Stimulated activated CD4-positive, alpha-beta T cell treated with anti-CD3 and anti-CD28 coated beads, Interleukin-15, amount 100 ng/mL, for 48 hours (primary cell): ENCODE measurements at places on chromosomes 16 and 17.
A peak's percentile ranks its signal among the peaks of the same experiment; 100 is the strongest.

DNA sequence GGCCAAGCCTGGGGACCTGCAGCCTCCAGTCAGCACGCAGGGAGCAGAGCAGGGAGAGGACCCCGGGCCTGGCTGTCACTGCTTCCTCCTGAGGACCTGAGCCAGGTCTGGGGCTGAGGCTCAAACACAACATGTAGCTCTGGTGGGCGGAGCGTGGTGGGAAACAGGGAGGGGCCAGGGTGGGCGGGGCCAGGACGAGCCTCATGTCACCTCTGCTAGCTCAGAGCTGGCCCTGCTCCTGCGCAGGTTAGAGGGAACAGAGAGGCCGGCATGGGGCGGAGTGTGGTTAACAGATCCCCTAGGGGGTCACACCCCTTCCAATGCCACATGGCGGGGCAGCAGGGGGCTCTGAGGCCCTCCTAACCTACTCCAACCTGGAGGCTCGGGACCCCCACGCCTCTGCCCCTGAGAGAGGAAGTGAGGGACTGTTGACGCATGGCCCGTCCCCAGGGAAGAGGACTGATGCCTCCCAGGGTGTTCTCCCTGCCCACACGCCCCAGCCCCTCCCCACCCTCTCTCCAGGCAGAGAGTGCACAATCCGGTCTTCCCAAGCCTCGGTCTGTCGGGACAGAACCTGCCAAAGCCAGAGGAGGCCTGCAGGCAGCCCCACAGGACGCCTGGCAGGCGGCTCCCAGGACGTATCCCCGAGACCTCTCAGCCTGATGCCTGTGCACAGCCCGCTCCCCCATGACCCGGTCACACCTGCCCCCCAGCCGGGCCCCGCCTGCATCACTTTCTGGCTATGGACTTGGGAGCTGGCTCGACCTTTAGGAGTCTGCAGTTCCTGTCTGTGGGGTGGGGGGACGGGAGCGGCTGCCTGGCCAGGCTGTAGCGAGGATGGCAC, 15.2 kb downstream of the PIEZO1 start:
- no peak for DNase-seq

DNA sequence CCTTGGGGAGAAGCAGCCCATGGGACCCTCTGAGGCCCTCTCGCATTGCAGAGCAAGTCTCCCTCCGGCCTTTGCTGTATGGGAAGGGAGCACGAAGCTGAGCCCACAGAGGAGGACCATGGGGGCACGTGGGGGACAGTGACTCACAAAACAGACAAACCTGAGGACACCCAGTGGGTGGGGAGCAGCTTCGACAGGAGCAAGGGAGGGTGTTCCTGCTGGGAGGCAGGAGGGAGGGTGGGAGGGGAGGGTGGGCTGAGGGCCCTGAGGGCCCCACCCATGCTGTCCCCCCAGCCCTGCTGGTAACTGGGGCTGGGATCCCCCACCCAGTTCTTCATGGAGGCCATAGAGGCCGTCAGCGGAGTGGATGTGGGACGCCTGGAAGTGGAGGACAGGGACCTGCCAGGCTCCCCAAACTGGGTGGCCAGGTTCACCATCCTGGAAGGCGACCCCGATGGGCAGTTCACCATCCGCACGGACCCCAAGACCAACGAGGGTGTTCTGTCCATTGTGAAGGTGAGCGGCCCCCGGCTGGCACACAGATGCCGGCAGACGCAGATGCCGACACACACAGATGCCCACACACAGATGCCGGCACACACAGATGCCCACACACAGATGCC, 12.5 kb downstream of the SLC22A31 start:
- DNase-seq: no peak

DNA sequence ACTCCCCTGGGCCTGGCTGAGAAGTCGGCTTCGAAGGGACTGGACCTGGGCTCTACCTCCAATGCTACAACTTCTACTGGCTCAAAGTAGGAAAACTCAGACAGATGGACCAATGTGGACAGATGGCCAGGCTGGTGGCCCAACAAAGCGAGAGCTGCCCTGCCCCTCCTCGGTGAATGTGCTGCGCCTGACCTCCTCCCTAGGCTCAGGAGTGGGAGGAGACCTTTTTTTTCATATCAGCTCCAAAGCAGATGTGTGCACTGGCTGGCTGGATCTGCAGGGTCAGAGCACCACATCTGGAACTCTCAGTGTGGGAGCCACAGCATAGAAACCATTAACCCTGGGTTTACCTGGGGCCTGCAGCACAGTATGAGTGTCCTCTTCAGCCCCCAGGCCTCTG, 20.8 kb downstream of the ATP6V0D1 start:
- no peak for DNase-seq

DNA sequence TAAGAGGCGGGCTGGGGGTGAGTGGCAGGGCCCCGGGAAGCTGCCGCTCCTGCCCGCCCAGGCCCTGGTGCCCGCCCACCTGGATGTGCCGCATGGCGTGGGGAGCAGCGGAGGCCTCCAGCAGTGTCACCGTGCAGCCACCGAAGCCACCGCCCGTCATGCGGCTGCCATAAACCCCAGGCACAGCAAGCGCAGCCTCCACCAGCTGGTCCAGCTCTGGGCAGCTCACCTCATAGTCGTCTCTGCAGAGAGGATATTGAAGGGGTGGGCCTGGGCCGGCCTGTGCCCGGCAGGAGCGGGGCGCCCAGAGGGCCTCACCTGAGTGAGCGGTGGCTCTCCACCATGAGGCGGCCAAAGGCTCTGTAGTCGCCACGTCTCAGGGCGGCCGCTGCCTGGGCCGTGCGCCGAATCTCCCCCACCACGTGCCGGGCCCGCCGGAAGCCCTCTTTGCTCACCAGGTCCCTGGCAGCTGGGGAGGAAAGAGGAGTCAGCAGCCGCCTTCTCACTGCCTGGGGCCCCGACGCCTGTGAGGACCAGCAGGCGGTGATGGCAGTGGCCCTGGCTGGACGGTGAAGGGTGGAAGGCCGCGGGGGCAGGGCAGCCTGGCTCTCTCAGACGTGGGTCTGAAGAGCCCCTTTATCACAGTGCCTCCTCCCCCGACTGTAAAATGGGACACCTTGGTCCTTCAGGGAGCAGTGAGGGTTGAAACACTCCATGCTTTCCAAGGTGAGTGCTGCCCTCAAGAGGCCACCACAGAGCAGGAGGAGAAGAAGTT, 6.7 kb downstream of the GALK1 start:
- DNase-seq: no peak

DNA sequence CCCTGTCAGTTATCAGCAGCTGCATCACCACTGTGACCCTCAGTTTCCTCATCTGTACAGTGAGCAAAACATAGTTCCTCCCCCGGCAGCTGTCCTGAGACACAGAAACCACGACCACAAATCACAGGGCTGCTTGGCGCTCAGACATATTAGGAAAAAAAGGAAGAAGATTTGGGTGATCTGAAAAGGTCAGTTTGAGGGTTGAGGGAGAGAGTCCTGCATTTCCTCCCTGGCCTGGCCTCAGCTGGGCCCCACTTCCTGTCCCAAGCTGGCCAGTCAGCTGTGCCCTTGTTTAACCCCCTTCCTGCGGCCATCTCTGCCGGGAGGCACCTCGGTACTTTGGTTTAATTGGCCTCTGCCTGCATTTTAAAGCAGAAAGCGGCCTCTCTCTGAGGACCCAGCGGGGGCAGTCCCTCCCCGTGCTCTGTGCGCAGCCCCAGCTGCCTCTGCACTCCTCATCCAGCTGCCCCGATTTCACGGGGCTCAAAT, 24.0 kb upstream of the CIBAR2 start:
- DNase-seq: no peak

- no peak for DNase-seq
Measured at GRCh38 chr16:48378836-48379235, 6.4 kb downstream of the SIAH1 start.

- no peak for DNase-seq
Measured at GRCh38 chr16:55529018-55529417, 20.1 kb downstream of the LPCAT2 start.

DNA sequence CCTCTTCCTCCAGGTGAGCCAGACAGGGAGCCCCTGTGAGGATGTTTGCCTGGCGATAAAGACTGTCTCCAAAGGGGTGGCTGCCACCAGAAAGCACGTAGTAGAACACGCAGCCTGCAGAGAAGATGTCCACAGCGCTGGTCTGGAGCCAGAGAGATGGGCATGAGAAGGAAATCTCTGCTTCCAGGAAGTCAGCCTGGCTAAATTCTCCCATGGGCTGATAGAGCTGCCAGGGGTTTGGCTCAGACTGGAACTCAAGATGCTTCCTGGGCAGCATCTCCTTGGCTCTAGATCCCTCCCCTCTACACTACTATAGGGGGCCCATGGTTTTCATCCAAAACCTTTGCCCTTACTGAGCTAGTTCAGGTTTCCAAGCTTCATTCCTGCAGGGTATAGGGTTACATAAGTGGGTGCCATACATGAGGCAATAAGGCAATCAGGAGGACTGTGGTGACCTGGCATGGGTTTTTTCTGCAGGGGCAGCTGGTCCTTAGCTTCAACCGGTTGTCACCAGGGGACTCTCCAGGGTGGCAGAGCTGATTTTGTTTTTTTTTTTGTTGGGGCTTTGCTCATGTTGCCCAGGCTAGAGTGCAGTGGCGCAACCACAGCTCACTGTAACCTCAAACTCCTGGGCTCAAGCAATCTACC, 13.6 kb downstream of the PLK1 start:
- no peak for DNase-seq

DNA sequence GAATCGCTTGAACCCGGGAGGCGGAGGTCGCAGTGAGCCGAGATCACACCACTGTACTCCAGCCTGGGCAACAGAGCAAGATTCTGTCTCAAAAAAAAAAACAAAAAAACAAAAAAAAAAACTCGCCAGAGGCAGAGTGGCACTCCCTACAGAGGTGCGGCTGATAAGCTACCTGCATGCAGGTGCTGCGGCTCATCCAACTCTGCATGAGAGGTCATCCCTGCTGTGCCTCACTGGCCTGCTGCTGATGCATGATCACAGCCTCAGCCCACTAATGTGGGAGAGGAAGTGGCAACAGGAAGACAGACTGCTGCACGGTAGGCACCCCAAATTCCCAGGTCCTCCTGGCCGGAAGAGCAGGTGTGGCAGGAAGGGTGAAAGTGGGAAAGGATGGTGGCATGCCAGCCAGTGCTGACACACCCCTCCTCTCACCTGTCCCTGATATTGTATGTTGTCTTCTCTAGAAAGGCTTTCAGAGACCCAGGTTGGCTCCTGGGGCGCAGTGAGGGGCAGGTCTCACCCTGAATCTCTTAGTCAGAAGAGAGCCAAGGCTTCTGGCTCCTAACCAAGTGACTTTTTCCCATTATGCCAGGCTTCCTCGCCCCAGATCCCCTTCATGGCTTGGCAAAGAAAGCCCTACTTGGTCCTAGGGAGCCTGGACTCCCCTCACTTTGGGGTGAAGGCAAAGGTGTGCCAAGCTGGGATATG, 11.8 kb downstream of the NXPH3 start:
- no peak for DNase-seq

GRCh38 chr17:29504711-29505110, 62.1 kb downstream of the ABHD15 start:
- no peak for DNase-seq

GRCh38 chr16:76531236-76531635, 254.0 kb downstream of the CNTNAP4 start:
- no peak for DNase-seq

DNA sequence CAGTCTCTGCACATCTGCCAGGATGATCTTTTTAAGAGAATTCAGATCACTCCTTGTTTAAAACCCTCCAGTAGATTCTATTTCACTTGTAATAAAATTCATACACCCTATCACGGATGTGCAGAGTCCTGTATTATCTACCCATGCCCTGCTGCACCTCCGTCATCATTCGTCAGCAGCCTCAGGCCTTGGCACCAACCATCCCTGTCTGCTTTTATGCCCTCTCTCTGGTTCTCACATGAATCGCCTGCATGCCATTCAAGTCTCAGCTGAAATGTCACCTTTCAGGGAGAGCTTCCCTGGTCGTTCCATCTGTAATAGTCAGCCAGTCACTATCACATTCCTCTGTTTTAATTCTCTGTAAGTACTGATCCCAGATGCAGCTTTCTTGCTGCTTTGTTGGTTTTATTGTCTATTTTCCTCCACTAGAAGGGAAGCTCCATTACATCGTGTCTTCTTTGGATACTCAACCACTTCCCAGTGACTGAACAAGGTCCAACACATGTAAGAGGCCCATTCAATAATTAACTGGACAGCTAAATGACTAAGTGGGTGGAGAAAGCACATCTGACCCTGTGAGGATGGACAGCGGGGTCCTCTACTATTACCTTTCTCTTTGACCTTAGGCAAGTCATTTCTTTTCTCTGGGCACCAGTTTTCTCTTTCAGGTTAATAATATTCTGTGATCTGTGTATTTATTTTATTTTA, 81.2 kb upstream of the GOT2 start:
- no peak for DNase-seq

GRCh38 chr17:82627405-82627804, 20.8 kb downstream of the WDR45B start:
- DNase-seq: no peak

- no peak for DNase-seq
Measured at GRCh38 chr16:86865851-86866662, 287.7 kb downstream of the FOXL1 start.

DNA sequence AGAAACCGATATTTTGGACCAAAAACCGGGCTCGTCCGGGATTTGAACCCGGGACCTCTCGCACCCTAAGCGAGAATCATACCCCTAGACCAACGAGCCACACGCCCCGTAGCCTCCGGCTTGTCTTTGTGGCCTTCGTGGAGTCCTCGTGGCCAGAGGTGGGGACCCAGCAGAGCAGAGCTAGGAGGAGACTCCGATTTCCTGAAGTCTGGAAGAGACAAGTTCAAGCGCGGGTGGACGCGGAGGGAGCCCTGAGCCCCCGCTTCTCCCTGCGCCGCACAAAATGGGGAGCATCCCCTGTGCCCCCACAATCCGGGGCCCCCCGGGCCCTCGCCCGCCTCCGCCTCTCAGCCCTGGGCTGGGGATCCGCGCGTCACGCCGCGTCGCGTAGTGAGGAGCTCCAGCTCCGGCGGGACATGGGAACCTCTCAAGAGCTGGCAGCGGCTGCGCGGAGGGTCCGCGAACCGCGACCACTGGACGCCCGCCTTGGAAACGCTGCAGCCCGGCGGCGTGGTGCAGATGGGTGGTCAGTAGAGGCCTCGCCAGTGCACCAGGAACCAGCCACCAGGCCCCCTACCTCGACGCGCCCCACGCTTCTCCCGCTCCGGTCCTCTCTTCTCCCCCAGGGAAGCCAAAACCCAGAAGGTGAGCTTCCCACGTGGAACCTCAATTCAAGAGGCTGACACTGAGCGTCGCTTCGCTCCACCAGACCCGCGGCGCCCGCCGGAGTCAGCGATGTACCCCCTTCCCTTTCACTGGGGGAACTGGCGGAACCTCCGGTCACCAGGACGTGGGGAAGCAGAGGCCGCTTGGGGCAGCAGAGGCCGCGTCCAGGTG, 5.2 kb upstream of the OR1F1 start:
- DNase-seq: peak; percentile 47

DNA sequence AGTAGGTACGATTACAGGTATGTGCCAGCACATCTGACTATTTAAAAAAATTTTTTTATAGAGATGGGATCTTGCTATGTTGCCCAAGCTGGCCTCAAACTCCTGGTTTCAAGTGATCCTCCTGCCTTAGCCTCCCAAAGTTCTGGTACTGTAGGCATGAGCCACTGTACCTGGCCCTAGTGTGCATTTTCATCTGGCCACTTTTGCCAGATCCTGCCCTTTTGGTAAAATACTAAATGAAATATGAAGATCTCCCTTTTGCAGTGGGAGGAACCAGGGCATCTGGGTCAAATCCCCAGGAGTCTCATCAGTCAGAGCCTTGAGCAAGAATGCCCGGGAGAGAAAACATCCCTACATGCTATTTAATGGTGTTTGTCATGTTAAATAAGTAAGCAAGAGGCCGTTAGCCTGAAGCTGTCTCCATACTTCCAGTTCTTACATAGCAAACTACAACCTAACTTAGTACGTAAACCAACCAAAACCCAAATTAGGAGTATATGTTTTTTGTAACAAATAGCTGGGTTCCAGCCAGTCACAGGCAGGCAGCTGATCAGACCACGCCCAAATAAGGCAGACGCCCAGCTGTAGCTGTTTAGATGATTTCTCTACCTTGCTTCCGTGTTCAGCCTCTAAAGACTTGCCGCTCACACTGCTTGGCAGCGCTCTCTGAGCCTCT, 46.5 kb upstream of the CLEC18A start:
- no peak for DNase-seq
